ENCODE measurements at places on chromosomes 1 and 21.
A peak's percentile ranks its signal among the peaks of the same experiment; 100 is the strongest.

GRCh38 chr1:34266127-34266951 is 89.6 kb downstream of the C1orf94 start:
- DNase-seq, result no peak

GRCh38 chr21:39715804-39716397 is 29.1 kb upstream of the IGSF5 start:
- peak; percentile 8 for DNase-seq

DNA sequence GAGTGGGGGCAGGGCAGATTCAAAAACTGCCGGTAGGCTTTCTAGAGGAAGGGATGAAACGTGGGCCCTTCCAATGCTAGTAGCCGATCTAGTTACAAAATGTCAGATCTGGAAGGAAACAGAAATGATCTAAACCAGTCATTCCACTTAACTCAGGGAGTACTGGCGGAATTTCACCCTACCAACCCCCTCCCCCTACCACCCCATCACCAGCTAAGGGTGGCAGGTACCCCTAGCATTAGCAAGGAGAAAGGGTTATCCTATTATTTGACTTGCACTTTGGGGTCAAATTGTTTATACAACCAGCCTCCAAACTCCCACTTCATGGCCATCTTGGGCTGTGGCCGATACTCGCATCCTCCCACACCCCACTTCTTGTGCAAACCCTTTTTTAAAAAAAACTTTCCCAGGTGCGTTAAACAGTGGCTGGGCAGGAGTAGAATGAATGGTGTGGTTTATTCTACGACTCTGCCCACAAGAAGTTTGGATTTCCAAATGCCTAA is 644 bp upstream of the MRPL24 start:
- DNase-seq, result no peak

- DNase-seq, result no peak
Observed at GRCh38 chr1:218330043-218330623, 15.0 kb upstream of the TGFB2 start.

DNA sequence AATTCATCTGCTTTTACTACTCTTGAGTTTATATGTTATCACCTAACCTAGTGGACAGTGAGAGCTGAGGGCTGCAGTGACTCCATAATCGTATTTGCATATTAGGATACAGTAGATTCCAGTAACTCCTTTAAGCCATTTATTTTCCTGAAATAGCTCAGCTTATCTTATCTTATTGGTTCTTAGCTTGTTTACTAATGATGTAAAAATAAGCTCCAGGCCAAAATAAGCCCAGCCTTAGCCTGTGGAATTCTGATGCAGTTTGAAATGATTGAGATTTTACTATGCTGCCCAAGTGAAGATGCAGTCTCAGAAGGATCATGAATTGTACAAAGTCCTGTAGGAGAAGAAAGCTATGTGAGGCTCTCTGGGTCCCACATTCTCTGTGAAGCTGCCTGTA is 18.1 kb downstream of the ATP1A1 start:
- no peak for DNase-seq

DNA sequence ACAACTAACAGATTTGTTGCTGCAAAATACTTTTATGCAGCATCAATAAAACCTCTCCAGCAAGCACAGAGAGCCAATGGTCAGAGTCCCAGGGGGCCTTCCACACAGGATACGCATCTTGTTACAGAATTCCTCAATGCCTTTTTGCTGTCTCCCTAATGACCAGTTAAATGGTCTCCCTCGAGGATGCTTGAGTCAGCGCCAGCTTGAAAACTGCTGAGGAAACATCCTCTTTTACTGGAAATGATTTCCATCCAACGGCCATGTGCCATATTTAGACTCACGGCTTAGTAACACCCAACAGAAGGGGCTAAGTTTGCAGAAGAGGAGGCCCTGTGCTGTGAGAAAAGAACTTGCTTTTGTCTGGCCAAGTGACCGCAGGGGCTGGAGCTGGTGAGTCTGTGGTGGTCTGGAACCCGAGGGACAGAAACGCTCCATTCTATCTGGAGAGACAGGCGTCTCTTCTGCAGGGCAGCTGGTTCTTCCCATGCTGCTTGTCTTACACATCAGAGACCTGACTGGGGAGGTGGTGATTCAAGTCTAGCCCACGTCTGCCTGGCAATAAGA is 496.4 kb downstream of the SETD4 start:
- DNase-seq, result no peak

DNA sequence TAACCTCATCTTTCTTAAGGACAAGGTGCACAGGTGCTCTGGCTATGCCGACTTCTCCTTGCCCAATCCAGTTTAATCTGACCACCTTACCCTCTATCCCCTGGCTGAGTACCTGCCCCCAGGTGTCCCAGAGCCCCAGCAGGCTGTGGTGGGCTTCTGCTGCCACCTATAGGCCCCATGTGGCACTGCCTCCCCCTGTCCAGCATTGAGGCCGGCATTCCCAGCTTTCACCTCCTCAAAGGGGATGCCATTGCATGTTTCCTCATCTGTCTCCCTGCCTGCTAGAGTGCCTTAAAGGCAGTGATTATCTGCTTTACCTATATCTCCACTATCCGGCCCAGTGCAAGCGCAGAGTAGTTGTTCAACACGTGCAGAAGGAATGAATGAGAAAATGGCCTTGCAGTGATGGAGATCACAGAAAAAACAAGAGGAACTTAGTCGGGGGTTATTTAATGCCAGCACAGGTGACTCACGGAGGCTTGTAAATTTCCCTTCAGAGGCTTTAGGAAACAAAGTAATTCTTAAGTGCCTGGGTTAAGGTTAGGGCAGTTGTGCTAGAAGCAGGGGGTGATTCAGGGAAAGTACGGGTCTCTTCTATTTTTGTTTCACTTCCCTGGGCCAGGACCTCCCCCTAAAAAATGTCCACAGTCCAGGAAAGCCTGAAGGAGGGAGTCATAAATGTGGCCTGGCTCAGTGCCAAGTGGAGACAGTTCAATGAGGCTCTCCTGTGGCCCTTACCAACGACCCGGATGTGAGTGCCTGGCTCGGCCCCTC is 131.8 kb upstream of the NGF start:
- peak; percentile 15 for DNase-seq

- DNase-seq, result no peak
Observed at GRCh38 chr1:212721388-212722247, 22.0 kb upstream of the BATF3 start.

DNA sequence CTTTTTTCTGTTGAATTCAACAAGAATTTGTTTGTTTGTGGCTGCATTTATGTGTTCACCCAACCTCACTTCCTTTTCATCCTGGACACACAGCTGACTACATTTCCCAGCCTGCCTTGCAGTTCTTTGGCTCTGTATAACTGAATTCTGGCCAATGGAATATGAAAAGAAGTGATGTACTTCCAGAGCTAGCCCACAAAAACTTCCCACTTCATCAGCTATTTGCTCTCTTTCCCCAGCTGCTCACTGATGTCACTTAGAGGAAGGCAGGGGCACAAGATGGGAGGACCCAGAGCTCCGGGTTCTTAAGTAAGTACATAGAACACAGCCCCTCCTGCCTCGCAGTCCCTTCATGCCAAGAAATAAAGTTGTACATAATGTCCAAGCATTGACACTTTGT is 235.0 kb upstream of the FGGY start:
- DNase-seq, result no peak

GRCh38 chr1:45979778-45980176 is 152.7 kb downstream of the PIK3R3 start:
- DNase-seq, result no peak

DNA sequence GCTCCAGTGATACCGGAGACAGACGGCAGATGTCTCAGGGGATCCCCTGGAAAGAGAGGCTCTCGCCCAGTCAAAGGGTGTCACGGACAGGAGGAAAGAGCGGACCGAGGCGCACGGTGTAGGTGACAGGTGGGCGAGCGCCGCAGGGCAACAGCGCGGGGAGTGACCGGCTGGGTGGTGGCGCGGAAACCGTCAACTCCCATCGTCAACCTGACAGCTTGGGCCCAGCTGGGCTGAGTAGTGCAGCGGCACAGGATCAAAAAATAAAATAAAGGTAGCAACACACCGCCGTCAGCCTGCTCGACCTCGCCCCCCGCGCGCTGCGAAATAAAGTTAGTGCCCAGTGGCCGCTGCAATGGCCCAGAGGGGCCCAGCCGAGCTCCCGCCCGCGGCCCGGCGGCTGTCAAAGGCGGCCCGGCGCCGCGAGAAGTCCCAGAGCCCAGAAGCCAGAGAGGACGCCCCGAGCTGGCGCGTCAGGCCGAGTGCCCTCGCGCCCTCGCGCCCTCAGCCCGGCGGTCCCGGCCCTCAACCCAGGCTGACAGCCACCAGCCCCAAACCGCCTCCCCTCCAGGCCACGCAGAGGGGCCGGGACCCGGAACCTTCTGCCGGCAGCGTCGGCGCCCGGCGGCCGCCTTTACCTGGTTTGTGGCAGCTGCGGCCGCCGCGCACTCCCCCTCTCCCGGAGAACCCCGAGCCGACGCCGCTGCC is at the start of gene LYST:
LYST (minus strand) TSS at position 702 of the 708 bp plus-strand sequence. CDS start 36,489 bp downstream, outside the sequence.
- peak; percentile 45 for DNase-seq

DNA sequence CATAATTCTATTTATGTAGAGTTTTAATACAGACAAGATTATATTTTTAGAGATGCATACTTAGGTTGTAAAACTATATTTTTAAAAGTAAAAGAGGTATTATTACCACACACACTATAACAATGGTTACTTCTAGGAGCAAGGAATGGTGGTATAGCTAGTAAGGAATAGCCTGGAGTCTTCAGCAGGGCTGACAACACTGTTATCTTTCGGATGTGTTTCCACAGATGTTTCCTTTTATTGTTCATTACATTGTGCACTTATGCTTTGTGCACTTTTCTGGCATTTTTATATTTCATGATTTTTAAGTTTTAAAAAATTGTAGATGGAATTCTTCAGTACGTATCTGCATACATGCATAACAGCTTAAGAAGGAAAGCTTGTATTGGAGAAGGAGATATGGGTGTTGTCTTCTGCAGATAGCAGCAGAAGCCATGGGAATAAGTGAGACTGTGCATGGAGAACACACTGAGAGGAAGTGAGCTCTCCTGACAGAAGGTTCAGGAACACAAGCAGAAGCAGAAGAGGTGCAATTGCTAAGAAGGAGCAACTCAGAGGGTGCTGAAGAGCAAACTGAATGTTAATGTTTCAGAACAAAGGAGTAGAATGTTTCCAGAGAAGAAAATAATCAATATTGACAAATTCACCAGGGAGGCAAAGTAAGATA is 91.8 kb downstream of the UCHL5 start:
- no peak for DNase-seq

GRCh38 chr1:209561532-209561931 is 22.0 kb upstream of the CAMK1G start:
- DNase-seq, result no peak

- DNase-seq, result no peak
Observed at GRCh38 chr1:24996983-24997893, 67.2 kb upstream of the RUNX3 start.

GRCh38 chr1:180415236-180415848 is 87.0 kb downstream of the ACBD6 start:
- no peak for DNase-seq

DNA sequence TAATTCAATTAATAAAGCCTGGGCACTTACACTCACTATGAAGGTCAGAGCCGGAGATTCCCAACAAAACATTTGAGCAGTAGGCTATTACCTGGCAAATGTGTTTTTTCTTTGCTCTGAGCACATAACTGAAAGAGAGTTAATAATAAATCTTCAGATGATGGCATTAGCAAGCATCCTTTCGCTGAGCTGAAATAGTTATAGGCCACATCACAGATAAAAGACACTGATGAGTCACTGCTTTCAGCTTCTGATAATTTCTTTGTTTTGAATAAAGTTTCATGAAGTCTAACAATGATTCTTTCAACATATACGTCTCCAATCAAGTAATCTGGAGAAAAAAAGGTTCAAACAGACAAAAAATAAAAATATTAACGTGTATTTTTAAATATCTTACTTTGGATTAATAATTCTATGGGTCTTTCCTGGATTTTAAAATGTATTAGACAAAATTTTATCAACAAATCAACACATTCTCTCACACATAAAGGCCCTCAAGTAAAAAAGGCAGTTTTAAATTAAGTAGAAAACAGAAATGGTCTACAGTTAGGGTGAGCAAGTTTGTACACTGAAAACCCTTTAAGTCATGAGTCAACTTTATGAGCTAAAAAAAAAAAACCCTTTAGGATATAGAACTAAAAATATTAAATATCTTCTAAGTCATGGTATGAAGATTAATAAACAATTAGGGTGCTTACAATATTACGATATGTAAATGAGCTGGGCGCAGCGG is 33.1 kb downstream of the LTN1 start:
- no peak for DNase-seq

DNA sequence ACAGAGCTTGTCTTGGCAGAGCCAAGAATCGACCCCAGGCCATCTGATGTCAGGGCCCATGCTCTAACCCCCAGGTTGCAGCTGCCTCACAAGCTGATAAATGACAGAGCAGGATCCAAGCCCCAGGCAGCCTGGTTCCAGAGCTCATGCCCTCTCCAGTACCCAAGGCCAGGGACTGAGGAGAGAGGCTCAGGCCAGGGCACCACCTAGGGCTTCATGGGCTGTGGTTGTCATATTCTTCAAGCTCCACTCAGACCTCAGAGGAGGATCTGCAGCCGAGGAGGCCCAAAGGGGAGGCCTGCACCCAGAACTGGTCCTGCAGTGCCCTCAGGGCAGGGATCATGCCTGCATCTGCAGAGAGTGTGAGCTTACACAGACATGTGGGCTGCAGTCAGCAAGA is 301.1 kb downstream of the MATN1 start:
- no peak for DNase-seq

- no peak for DNase-seq
Observed at GRCh38 chr1:97066860-97067259, 345.3 kb downstream of the PTBP2 start.

GRCh38 chr1:231952154-231952553 is 325.6 kb downstream of the DISC1 start:
- DNase-seq, result no peak

- DNase-seq, result no peak
Observed at GRCh38 chr1:79587229-79587628, 580.7 kb upstream of the ADGRL4 start.

- DNase-seq, result no peak
Observed at GRCh38 chr1:147388969-147389368, 146.5 kb downstream of the CHD1L start.

DNA sequence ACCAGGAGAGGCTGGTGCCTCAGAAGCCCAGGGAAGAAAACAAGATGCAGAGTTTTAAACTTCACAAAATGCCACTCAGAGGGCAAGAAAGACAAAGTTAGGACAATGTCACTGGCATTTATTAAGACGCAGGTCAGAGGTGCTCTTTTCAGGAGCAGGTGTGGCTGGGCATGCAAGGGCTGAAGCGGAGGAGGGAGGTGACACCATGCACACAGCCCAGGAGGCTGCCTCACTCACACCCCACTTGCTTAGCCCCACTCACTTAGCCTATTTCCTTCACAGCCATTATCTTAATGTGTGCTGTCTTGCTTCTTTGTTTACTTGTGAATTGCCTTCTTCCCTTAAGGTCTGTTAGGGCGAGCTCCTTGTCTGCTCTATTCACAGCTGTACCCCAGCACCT is 17.2 kb downstream of the HIVEP3 start:
- no peak for DNase-seq

Data from stimulated activated CD4-positive, alpha-beta T cell treated with anti-CD3 and anti-CD28 coated beads, Interleukin-12 subunit alpha, Interleukin-12 subunit beta, amount 100 ng/mL, for 4 hours (primary cell).